H1 (cell line): ENCODE measurements at places on chromosomes 5 and 9. TPM values are rescaled to one million over a fixed set of nuclear protein-coding genes. Genes with fewer than 3 reads are reported as not detected.

DNA sequence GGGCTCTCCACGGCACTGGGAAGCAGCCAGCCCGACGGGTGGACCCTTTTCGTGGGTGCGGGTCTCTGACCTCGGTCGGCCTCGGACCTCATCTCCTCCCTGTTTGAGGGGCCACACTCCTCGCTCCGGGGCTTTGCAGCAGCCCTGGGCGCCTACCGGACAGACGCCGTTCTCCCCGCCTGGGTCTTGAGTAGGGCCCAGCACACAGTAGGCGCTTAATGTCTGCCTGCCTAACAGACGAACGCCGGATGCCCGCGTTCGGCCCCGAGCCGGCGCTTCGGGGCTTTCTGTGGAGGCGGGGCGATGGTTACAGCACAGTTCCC, 842 bp upstream of the GTF3C5 start:
- DNase-seq, result no peak

The ZMAT2 gene
- 56.8 and 58.8 TPM in 2 replicates for total RNA-seq

- DNase-seq, result no peak
Observed at GRCh38 chr5:10626473-10627013, 62.7 kb downstream of the ANKRD33B start.

GRCh38 chr9:108244686-108245085, 611.1 kb downstream of the ACTL7B start:
- no peak for DNase-seq

DNA sequence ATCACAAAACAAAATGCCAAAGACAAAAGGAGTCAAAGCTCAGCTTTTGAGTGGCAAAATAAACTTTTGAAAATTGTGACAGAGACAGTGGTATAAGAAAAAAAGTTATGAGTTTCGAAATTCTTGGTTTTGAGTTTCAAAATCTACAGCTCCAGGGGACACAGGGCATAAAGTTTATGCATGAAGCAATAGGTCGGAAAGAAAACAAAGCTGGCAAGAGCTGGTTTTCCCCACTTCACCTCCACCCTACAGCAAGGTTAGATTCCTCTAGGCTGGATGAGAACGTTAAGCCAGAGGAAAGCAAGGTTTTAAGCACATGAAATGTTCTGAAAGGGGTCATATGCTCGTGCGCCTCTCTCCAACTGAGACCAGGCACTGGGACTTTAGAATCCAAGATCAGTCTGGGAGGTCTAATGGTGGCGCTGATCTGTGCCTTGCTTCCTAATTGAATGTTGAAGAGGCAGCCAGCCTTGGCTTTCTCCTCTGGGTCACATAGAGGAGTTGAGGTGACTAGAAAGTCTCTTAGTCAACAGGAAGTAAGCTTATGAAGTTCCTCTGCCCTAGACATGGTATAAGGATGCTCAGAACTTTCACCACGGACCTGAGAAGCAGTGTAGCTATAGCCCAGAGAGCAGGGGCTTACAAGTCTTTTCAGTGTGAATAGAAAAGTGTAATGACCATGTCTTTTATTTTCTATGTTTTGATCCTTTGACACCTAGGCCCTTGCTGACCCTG, 167.7 kb upstream of the DMAC1 start:
- DNase-seq, result no peak

GRCh38 chr9:133979273-133979920, 12.7 kb downstream of the VAV2 start:
- no peak for DNase-seq

- no peak for DNase-seq
Observed at GRCh38 chr5:62778316-62779009, 199.8 kb downstream of the LRRC70 start.

The CCL27 gene
- total RNA-seq, result not detected in 2 replicates

DNA sequence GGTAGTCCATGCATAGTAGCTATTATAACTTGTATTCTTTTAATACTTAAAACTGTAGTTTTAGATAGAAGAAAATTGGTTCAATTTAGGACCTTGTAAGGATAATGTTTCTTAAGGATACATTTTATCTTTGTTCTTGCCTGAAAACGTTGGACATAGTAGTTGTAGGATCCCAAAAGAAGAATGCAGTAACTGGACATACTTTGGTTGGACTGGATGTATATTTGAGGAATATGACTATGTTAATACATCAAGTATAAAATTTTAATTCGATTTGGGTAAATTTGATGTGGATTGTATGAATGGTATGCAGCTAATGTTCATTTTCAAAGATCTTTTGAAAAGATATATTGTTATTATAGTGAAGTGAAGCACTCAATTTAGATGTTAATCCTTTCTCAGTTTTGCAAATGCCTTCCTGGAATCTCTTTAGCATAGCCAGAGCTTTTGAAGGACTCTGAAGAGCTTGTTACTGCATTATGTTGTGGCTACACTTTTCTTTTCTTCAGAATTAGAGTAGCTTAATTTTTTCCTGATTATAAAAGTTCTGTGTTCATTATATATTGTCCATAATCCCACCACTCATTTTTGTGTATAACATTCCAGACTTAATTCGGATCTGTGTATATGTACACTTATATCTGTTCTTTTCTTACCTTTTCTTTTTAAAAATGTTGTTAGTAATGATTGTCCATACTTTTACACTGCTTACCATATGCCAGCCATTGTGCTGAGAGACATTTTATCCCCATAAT, 41.2 kb downstream of the LRRTM2 start:
- DNase-seq, result no peak

GRCh38 chr5:169707686-169708085, 70.6 kb downstream of the DOCK2 start:
- DNase-seq, result no peak

- DNase-seq, result no peak
Observed at GRCh38 chr5:131460867-131461572, 174.0 kb downstream of the RAPGEF6 start.

DNA sequence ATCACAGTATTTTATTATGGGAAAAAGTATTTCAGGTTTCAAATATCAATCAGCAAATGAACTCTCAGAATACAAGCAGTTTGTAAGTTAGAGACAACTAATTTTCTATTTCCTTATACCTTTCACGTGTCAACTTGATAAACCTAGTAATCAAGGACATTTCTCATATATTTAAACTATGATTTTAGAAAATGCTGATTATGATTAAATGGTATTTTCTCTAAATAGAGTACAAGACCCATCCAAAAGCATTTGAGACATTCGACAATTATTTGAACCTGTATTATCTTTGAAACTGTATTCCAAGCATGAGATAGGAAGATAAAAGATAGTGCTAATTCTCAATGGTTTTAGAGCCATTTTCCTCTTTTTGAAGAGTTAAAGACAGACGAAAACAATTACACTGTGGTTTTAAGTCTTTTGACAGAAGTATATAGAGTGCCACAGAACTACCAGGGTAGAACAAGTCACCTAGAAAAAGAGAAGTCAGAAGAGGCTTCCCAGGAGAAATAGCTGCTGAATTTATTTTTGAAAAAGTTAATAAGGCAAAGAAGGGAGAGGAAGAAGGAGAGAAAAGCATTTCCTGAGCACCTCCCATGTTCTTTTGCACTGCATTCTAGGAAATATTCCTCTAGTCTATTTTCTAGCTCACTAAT, 5.6 kb downstream of the MEIKIN start:
- no peak for DNase-seq

The LPAR1 gene
- 3.4 and 3.8 TPM in 2 replicates for total RNA-seq
